ENCODE measurements at places on chromosomes 12 and 14. TPM values are rescaled to one million over a fixed set of nuclear protein-coding genes. Genes with fewer than 3 reads are reported as not detected.

DNA sequence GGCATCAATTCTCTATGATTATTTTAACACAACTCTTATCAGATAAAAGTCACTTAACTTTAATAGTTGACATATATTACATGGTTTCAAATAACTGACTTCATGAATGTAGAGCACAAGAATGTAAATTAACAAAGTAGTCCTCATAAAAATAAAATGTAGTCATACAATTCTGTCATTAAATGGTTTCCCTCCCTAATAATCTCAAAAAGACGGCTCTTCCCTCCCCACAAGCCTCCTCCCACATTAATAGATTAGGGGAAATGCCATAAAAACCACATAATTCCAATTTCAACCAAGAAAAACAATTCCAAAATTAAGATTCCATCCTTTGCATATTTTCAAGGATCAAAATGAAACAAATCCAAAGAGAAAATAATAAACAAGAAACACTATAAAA, 36.7 kb downstream of the SPTLC2 start:
- DNase-seq = no peak

Gene KRT4
- polyA plus RNA-seq = not detected

DNA sequence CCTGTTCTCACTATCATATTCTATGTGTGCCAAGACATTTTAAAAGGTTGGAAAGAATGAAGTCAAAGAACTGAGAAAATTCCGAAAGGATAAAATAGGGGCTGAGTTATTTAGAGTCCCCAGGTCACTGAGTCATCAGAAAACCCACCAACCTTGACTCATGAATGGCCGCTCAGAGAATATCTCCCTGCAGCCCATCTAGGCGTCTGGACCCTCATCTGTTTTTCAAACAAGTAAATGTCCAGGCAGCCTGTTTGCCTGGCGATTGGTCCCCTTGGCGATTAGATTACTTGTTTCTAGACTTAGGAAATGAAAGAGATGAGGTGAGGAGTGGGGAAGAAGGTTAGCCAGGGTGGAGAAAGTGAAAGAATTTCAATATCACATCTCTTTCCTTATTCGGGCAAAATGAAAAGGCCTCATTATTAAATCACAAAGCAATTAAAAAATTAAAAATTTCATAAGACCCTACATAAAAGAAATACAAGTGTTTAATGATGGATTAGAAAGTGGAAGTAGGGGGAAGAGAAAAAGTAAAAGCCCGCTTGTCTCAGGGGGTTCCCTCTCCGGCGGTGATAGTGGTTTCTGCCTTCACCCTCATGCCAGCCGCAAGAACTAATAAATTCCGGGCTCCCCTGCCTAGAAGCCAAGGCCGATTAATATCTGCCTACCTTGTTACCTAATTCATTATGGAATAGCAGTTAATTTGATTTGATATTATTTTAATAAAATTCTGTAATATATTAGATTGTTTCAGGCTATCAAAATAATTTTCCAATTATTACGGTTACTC, 415.9 kb downstream of the BCL11B start:
- DNase-seq = no peak

GRCh38 chr14:23566112-23566777, 1.3 kb downstream of the AP1G2 start:
- DNase-seq = no peak

Gene PFDN5
- polyA plus RNA-seq = 1,880 TPM

GRCh38 chr12:57869298-57869926, 22.9 kb upstream of the CTDSP2 start:
- no peak for DNase-seq

Gene PLD4
- polyA plus RNA-seq = 0.02 TPM

Gene FCF1
- polyA plus RNA-seq = 42.6 TPM

GRCh38 chr14:55938249-55938791, 179.9 kb upstream of the PELI2 start:
- no peak for DNase-seq

GRCh38 chr12:112331886-112332285, 50.3 kb downstream of the HECTD4 start:
- no peak for DNase-seq

GRCh38 chr12:49388682-49389386, 21.6 kb downstream of the SPATS2 start:
- no peak for DNase-seq

- no peak for DNase-seq
Observed at GRCh38 chr12:91252341-91252740, 69.7 kb upstream of the DCN start.

DNA sequence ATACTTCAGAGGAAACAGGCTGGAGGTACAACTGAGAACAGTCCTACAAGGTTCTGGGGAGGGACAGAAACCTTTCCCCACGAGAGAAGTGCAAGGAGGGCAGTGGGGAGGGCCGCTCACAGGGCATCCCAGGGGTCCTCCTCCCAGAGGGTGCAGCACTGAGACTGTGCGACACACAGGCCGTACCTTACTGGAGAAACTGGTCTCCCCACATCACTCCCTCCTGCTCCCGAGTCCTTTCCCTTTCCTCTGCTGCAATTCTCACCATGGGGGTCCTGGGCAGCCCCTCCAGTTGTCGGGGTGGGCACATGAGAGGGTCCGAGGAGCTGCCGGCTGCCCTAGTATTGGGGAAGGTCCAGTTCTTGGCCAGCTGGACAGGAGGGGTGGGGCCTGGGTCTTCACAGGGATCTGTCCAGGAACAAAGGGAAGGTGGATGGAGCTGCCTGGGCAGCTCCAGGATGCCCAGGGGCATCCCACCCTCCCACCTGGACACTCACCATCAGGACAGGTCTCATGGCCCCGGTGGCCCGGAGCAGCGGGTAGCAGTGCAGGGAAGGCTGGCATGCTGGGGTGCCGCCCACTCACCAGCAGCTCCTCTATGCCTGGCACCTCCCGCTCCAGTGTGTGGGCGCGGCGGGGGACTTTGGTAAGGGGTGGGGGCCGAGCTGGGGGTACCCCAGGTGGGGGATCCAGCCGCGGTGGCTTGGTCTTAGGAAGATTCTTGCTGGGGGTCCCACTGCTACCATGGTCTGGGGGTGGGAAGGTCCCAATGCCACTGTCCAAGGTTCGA, 35.8 kb downstream of the NCKAP5L start:
- no peak for DNase-seq

Gene GLT8D2
- 69.5 TPM for polyA plus RNA-seq

DNA sequence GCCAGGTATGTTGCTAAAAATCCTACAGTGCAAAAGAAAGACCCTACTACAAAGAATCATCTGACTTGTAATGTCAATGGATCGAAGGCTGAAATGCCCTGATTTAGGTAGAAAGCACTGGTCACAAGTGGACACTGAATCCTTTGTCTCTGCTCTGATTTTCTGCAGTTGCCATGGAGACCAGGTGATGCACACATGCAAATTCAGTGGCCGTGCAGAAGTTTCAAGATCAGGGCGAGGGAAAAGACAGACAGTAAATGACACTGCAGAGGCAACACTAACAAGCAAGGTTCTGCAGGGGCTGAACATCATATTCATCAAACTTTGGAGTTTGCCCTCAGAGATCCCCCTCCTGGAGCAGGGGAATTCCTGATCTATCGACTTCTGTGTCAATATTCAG, 370.3 kb upstream of the TMEM132C start:
- no peak for DNase-seq

Gene PPP2R5C
- polyA plus RNA-seq = 61.0 TPM

DNA sequence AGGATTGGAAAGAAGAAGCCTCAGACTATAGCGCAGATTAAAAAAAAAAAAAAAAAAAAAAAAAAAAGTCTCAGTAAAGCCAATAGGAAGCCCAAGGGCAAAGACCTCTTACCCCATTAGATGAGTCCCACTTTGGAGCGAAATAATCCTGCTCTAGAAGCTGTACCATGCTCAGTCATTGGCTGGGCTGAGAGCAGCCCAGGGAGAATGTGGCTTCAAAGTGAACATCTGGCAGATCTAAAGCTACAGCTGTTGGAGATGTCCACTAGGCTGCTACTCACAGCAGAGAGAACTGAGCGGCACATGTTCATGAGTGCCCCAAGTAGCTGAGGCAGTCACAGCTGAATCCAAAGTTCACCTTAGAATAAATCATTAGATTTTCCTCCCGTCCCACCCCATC, 560.9 kb downstream of the MED13L start:
- no peak for DNase-seq

- DNase-seq = no peak
Observed at GRCh38 chr14:92240658-92241057, 82.3 kb upstream of the SLC24A4 start.

DNA sequence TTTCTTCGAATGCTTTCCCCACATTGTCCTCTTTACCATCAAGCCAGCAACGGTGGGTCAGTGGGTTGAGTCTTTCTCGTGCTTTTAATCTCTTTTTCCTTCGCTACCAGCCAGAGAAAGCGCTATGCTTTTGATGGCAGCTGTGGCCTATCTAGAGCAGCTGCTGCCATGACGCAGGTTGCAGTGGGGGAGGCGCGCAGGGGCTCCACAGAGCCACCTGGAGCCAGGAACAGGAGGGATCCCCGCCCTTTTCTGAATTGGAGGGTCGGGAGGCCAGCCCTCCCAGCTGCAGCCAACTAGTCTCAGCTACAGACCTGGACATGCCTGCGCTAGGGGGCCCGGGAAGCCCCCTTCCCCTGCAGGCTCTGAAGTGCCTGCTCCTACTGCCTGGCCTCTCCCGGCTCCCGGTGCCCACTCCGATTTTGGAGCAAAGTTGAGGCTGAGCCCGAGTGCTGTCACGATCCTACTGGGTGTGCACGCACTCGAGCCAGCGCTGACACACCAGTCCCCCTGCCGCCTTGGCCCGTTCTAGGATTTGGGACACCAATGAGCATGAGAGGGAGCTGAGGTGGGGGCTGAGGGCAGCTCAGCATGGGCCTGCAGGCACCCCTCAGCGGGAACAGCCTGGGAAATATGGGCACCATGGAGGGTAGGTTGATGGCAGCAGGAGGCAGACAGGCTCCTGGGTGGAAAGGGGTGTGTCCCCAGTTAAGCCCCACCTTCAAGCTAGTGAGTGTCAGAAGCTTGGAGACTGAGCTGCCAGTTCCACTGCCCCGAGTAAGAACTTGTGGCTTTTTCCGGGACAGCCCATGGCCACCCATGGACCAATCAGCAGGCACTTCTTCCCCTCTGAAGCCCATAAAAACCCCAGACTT, 784.2 kb downstream of the SLC6A15 start:
- DNase-seq = no peak

GRCh38 chr14:71175491-71175890, 268.2 kb downstream of the PCNX1 start:
- DNase-seq = no peak

- DNase-seq = peak; percentile 52
Observed at GRCh38 chr14:34324363-34324795, 137.7 kb downstream of the SPTSSA start.

DNA sequence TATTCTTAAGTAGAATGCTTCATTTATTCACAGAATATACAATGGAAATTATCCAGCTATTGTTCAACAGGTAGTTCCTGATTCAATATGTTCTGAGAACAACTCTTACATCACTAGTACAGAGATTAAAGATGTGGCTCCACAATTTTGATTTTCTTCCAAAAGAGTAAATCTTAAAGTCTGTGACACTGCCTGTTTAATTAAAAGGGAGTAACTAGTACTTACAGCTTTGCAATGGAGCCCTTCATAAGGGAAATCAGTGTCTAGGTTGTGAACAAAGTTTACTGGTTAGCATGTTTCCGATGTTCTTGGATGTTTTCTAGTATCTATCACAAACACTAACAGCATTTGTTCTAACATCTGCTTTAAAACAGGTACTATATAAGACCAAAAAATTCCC, 30.8 kb downstream of the MIA2 start:
- no peak for DNase-seq

GRCh38 chr12:247271-247670, 15.4 kb downstream of the SLC6A13 start:
- no peak for DNase-seq

DNA sequence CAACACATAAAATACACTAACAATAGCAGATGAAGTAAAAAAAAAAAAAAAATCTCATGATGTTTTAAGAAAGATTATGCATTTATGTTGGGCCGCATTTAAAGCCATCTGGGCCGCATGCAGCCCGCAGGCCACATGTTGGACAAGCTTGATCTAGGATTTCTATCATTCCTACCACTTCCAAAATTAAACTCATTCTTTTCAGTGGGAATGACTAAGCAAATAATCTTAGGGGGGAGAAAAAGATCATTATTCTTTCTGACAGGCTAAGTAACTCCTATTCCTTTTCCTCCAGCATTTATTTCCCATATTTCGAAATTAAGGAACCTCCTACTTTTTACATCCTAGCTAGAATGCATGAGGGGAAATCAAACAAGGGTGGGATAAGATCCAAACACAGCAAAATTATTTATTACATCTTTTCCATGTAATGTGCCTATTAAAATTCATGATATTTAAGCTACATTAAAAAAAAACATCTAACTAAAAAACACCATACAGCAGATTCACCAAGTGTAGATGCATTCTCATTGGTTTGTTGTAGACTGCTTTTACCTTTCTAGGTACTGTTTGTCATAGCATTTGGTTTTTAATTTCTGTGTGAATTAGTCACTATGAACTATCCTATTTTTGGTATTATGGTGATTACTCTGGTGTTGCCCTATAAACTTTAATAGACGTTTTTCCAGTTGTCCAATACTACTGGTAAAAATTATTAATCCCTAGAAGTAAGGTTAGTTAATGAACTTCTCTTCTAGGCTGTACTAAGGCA, 76.1 kb downstream of the RASSF8 start:
- DNase-seq = no peak

DNA sequence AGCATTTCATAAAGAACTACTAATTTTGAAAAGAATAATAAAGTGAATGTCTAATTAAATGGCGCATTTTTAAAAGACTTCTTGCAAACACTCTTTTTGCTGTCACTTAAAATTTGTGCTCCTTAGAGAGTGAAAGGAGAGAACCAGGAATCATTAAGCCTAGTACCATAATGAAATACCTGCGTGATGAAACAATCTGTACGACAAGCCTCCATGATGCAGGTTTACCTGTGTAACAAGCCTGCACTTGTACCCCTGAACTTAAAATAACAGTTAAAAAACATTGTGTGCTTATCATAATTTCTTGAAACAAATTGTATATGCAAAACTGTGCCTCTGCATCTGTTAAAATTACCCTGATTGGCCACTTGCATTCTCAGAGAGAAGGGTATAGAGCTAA, 108.1 kb downstream of the MGAT4C start:
- DNase-seq = no peak
